GM23248 (cell line): ENCODE measurements at places on chromosomes 4 and X.

- DNase-seq, result no peak
These were observed 92.3 kb downstream of the GC start for GRCh38 chr4:71691416-71692073.

DNA sequence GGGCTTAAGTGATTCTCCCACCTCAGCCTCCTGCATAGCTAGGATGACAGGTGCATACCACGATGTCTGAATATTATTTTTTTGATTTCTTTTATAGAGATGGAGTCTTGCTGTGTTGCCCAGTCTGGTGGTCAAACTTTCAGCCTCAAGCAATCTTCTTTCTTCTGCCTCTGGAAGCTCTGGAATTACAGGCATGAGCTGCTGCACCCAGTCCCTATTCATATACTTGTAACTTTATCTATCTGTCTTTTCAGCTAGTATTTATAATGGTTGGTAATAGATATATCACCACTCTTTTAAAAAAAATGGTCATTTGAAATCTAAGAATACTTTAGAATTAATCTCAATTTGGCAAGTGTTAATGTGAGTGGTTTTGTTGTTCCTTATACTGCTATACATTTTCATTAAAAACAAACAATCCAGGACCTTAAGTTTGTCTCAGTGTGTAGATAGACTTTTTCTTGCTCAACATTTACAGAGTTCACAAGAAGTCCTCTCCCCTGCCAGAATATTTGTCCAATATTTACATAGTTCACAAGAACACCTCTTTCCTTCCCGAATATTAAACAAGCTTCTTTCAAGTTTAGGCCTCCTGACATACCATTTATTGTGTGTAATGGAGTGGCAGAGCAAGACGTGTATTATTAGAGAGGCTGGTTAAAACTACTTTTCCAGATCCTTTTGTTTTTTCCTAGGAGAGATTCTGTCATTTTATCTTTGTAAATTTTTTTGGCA, 1197.4 kb upstream of the ADGRL3 start:
- no peak for DNase-seq

DNA sequence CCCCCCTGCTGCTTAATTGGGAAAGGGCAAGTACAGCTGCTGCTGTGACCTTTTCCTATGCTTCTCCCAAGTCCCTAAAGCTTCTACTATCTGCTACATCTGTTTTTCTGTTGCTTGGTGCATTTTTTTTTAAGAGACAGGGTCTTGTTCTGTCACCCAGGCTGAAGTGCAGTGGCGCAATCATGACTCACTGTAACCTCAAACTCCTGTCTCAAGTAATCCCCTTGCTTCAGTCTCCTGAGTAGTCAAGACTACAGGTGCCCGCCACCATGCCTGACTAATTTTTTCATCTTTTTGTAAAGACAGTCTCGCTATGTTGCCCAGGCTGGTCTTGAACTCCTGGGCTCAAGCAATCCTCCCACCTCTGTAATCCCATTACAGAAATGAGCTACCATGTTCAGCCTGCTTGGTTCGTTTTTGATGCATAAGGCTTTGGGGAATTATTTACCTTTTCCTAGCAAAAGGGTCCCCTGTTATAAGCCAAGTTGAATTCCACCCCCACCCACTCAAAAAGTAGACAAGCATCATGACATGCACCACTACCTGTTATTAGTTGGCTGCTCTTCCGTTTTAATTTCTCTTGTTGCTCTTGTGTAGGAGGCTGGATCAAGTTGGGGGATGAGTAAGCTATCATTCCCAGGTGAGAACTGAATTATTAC, 39.6 kb downstream of the DGKK start:
- DNase-seq, result no peak

DNA sequence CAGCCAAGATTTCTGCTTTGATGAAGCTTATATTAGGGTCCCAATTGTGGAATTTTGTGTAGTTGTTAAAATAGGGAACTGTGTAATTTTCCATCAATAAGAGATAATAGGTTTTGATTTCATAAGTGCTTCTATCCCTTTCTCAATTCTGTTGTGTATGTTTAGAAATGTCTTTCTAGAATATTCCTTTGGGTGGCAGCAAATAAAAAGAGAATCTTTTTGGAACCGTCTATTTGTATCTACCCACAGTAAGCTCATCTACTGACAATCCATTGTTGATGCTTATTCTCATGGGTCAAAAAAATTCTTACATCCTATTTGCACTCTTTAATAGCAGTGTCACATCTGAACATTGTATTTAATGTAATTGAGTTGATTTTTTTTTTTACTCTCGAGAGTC, 61.7 kb downstream of the TMA16 start:
- DNase-seq, result no peak

- DNase-seq, result no peak
These were observed 138.4 kb downstream of the SLC7A11 start for GRCh38 chr4:138103597-138104283.

DNA sequence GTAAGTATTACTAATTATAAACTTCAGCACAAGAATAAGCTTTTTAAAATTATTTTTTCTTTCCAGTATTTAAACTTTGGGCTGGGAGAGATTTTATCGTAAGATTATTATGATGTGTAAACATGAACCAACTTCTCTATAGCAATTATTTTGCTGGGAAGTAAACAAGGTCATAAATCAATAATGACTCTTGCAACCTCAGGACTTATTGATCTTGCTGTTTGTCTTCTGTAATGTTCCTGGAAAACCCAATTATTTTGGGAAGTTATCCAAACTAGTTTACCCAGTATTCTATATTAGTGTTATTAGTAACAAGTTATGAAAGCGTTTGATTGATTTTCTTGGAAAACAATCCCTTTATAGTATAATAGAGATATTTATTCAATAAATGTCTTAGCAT, 174.9 kb downstream of the PPP1R2C start:
- DNase-seq, result no peak

DNA sequence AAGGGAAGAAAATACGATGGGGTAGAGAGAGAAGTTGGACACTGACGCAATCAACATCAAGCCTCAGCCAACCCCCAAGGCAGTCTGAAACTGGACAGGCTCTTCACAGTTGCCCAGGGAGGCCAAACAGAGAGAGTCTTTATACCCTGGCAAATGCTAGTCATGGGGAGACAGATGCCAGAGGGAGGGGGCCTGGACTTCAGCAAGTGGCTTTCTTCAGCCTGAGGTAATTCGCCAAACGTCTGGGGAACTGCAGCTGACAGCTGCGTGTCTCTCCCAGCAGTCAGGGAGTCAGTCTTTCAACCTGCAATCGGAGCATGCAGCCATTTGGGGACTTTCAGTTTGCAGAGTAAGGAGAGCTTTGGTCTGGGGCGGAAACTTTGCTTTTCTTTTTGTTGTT, 521.6 kb downstream of the TRIML1 start:
- DNase-seq, result no peak

GRCh38 chr4:76950956-76951671, 1.6 kb downstream of the SEPTIN11 start:
- DNase-seq, result peak; percentile 58

DNA sequence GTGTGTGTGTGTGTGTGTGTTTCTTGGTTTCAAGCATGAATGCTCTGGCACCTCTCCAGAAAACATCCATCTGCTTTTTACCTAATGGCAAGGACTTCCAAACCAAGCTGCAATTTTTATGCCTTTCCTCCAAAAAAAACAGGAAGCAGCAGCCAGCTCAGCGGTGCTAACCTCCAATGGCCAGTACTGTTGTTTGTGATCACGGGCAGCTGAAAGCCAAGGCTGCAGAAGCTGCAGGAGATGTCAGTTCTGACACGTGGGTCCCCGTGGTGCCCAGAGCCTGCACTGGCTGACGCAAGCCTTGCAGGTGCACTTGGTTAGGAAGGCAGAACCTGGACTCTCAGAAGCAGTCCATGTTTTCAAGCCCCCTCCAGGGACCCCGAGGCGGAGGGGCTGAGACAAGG, 313.6 kb upstream of the DDX53 start:
- no peak for DNase-seq

- DNase-seq, result no peak
These were observed 19.6 kb downstream of the PIGG start for GRCh38 chr4:518569-519083.

DNA sequence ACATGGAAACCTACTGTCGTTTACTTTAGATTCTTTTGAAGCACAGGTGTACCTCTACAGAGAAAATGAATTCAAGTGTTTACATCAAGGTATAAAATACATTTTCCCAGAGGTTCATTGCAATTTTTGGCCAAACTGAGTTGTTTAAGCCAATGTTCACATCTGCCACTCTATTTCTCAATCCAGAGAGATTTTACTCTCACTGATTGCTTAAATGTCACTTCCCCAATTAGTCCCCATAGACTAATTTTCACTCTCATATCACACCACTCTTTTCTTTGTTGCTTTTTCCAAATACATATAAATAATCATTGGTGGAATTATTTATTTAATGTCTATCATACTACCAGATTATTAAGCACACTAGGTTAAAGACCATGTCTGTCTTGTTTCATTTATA, 271.8 kb downstream of the PPP3CA start:
- DNase-seq, result no peak

DNA sequence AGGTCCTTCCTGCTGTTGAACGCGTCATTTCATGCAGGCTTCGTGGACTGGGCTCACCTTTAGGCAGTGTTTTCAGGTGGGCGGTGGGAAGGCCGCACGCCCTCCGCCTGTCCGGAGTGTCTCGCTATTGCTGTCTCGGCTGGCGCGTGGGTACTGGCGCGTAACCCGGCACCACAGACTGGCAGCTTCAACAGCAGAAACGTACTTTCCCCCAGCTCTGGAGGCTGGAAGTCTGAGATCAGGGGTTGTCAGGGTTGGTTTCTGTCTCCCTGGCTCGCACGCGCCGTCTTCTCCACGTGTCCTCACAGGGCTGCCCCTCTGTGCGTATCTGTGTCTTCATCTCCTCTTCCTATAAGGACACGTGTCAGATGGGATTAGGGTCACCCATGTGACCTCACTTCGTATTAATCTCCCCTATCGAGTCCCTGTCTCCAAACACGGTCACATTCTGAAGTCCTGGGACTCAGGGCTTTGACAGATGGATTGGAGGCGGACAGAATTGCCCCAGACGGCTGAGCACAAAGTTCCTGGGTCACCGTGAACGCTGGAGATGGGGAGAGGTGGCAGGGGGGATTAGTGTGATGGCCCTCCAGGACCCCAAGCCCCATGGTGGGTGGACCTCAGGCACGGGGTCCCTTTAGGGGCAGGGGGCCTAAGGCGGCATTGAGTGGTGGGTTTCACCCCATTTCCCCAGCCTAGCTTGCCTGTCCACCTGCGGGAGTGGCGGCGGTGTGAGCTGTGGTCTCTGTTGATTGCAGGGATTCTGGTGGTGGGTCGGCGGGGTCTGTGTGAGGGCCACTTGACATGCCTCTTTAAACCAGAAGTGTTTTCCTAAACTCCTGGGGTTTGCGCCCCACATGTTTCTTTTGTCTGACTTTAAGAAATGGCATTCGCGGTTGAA, 83.4 kb upstream of the LRPAP1 start:
- DNase-seq, result no peak

- DNase-seq, result peak; percentile 62
These were observed 186.0 kb upstream of the FAM241A start for GRCh38 chr4:111959222-111959621.

- DNase-seq, result peak; percentile 63
These were observed 482 bp downstream of the RNF4 start for GRCh38 chr4:2469192-2469984.

GRCh38 chr4:114905017-114905416, 208.4 kb downstream of the NDST4 start:
- DNase-seq, result no peak

DNA sequence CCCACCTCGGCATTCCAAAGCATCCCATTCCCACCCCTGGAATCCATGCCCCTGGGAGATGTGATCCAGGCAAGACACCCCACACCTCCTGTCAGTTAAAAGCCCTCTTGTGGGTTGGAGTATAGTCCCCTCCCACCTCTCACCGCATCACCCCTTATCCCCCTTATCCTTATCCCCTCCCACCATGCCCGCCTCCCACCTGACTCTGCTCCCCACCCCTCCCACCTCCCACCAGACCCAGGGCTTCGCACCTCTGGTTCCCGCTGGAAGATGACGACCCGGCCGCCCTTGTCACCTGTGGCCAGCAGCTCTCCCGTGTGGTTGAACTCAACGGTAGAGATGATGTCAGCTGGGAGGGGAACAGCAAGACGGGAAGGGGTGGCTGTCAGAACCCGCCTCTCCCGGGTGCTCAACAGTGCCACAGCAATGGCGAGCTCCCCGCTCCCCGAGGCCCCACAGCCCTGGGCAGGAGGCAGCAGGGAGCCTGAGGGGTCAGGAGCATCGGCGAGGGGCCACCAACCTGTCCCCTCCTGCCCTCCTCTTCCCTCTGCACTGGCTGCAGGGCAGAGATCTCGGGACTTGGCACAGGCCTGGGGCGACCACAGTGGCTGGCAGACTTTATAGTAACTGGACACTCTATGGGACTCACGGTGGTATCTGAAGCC, 91.5 kb downstream of the PPP2R2C start:
- DNase-seq, result no peak

- DNase-seq, result no peak
These were observed 1.5 kb downstream of the SASH3 start for GRCh38 chrX:129781134-129781672.

- no peak for DNase-seq
These were observed 473 bp upstream of the TKTL2 start for GRCh38 chr4:163474027-163474426.

- DNase-seq, result no peak
These were observed 250.3 kb upstream of the ARSJ start for GRCh38 chr4:114229706-114230105.

DNA sequence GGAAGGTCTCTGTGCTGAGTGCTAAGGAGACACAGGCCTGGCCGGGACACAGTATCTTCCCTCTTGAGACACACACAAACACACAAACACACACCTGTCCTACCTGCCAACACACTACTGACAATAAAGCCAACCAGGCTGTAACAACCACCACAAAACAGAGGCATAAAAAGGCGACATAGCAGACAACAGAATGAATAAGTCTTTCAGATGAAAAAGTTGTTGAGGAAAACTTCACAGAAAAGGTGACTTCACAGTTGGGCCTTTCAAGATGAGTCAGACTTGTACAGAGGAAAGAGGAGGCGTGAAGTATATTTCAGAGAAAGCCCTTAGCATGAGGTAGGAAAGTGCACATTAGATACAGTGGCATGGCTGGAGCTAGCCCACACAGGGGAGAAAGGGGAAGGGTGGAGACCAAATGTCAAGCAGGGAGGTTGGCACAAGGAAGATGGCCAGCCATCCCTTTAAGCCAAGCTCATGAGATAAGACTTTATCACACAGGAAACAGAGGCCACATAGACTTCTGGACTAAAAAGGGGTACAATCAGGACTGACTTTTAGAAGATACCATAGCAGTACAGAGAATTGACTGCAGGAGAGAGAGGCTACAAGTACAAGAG, 54.0 kb downstream of the SLC9A7 start:
- peak; percentile 68 for DNase-seq

- peak; percentile 56 for DNase-seq
These were observed 837 bp downstream of the NAT8L start for GRCh38 chr4:2059726-2060602.
